ENCODE measurements at places on chromosomes 7 and 10.
A peak's percentile ranks its signal among the peaks of the same experiment; 100 is the strongest.

- no peak for DNase-seq
These were observed 12.0 kb upstream of the BMPER start for GRCh38 chr7:33893377-33893776.

DNA sequence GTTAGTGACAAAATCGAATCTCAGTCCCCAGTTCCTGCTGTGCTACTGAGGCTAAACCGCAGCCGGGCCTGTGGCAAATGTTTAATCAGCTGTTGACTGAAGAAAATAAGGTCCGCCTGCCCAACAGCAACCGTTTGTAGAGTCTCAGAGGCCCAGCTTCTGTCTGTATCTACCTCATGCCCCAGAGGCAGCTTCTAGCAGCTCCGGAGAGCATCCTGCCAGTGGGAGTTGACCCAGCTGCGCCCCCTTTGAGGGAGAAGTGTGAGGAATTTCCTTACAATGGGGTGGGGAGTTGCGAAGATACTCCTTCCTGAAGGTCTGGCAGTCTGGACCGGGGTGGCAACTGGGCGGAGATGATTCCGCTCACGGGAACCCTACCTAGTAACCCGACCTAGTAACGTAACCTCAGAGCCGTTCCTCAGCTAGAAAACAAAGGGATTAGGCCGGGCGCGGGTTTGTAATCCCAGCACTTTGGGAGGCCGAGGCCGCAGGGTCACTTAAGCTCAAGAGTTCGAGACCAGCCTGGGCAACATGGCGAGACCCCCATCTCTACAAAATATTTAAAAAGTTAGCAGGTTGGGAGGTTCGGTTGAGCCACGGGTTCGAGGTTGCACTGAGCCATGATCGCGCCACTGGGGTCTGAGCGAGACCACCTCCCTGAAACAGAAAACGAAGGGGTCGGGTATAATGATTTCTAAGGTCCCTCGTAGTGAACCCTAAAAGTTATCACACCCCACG is 846 bp upstream of the ZNF775 start:
- DNase-seq, result peak; percentile 57

- DNase-seq, result no peak
These were observed 34.2 kb downstream of the SLC18A2 start for GRCh38 chr10:117275121-117275520.

GRCh38 chr10:58299580-58299979 is 30.6 kb downstream of the CISD1 start:
- peak; percentile 57 for DNase-seq
